ENCODE measurements at places on chromosomes 5 and 9.

DNA sequence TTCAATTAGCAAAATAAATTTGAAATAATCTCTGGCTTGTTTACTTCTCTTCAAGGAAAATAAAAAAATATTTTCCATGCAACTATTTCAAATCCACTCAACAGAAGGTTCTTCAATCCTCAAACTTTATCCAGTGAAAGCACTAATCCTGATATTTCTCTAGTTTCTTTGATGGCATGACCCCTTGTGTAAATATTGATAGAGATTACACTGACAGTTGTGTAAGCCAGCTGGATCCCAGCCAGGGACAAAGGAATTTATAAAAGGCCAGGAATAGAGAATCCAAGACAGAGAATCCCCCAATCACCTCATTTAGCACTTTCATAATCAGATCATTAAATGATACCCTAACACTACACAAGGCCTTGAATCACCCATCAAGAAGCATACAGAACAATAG is 135.2 kb downstream of the GNA14 start:
- DNase-seq, result no peak

- no peak for DNase-seq
These were observed 20.8 kb downstream of the SLC46A2 start for GRCh38 chr9:112869917-112870316.

GRCh38 chr5:118558871-118559270 is 429.5 kb downstream of the DTWD2 start:
- DNase-seq, result no peak

GRCh38 chr9:13675638-13676000 is 396.1 kb upstream of the MPDZ start:
- no peak for DNase-seq

DNA sequence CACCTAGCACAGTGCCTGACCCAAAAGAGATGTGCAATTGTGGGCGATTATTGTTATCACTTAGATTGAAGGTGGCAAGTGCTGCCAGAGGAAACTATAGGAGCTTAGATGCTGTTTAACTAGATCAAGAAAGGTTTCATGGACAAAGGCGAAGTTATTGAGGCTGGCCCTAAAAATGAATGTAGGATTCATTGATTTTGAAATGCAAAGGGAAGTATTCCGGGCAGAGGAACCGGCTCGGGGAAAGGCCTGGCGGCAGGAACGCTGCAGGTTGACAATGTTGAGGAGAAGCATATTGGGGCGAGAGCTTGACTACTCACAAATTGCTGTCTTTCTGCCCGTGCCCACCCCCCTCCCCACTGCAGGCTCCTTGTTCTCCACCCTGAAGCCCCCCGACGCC is 37.4 kb upstream of the TTC1 start:
- DNase-seq, result no peak

DNA sequence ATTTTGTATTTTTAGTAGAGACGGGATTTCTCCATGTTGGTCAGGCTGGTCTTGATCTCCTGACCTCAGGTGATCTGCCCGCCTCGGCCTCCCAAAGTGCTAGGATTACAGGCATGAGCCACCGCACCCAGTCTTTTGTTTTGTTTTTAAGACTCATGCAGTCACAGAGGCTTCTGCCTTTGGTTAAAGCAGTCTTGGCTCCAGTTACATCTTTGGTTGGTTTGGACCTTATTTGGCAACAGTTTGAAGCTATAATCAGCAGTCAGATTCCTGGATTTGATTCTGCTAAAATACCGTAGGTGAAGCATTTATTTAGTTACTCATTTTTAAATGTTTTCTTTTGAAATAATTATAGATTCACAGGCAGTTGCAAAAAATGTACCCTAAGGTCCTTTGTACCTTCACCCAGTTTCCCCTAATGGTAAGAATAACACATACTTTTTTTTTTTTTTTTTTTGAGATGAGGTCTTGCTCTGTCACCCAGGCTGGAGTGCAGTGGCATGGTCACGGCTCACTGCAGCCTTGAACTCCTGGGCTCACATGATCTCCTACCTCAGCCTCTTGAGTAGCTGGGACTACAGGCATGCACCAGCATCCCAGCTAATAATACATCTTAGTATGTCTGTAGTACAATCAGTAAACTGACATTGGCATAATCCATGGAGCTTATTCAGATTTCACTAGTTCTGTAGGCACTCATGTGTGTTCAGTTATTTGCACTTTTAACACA is 15.7 kb downstream of the USP20 start:
- no peak for DNase-seq

DNA sequence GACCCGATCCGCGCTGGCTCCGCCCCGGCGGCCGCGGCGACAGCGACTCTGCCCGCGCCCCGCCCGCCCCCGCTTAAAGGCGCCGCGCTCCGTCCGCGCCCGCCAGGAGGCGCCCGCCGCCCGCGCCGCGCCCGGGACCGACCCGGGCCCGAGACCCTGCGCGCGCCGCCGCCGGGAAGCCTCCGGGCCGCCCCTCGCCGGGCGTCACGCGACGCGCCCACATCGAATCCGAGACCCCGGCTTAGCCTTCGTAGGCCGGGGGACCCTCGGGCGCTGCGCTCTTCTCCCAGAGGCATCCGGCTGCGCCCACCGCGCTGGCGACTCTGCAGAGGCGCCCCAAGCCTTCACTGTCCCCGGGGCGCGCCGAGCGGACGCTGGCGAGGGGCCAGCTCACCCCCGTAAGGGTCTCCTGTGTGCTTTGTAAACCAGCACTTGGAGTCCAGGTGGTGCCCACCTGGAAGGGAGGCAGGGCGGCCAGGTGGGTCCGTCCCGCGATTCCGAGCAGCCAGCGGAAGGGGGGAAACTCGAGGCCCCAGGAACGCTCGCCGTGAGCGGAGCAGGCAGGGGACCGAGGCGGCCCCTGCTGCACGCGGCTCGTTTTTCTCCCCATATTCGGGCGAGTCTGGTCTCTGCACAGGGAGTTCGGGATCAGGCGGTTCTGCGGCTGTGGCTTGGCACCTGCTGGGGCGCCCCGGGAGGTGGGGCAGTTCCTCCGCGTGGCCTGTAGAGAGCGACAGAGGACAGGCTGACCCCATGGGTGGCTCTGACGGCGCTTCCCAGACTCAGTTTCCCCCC is 423 bp upstream of the ABCA2 start:
- DNase-seq, result no peak

DNA sequence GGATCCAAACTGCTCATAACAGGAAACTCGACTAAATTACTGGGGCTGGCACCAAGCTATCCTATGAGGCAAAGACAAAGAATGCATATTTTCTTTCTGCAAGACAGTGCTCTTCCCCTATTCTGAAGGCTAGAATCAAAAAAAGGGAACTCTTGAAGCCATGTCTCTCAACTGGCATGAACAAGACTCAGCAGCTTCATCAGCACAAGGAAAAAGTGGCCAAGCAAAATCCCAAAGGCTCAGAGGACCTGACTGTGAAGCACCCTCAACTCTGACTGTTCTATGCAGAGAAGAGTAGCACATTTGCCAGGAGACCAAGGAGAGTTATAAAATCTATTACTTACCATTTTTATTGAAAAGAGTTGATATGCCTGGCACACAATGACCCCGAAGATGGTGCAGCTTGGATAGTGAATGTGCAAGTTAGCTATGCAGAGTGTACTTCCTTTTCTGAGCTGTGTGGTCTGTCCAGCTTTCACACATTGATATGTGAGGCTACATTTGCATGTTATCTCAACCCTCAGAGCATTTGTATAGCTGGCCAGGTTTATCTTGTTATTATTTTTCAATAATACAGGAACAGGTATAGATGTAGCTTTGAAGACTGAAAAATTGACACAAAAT is 51.0 kb upstream of the FYB1 start:
- DNase-seq, result no peak

- no peak for DNase-seq
These were observed 39.7 kb downstream of the NFX1 start for GRCh38 chr9:33329979-33330378.

DNA sequence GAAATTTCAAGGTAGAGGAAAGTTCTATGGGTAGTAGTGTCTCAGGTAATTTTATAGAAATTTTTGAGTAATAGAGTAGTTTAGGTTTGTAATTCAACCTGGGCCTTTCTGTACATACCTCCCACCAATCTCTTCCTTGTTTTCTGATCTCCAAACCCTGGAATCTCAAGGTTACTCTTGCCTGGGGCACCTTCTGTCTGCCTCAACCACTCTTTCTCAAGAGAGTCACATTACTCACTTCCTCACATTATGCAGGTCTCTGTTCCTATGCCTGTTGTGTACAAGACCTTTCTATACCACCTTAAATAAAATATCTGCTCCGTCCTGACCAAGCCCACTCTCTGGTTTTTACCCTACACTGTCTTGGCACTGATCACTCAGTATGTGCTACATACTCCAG is 412.6 kb upstream of the CTNND2 start:
- no peak for DNase-seq

All from GM18507 (cell line).